ENCODE measurements at places on chromosomes 2 and 18.

GRCh38 chr2:27922842-27923241, 32.3 kb downstream of the BABAM2 start:
- no peak for DNase-seq

- DNase-seq: peak; percentile 50
Observed at GRCh38 chr2:15169326-15170069, 391.6 kb downstream of the NBAS start.

DNA sequence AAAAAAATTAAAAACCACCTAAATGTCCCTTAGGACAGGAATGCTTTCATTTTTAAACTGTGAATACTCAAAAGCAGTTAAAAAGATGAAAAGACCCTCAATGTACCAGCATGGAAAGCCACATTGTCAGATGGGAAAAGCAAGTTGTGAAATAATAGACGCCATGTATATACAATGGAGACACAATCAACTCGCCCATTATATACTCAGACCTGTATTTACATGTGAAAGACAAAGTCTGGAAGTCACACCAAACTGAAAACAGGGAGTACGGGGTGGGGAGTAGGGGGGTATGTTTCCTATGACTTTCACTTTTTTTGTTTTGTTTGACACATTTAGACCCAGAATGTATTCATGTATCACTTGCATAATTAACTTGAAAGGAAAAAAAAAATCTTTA, 75.6 kb downstream of the CELF4 start:
- no peak for DNase-seq

DNA sequence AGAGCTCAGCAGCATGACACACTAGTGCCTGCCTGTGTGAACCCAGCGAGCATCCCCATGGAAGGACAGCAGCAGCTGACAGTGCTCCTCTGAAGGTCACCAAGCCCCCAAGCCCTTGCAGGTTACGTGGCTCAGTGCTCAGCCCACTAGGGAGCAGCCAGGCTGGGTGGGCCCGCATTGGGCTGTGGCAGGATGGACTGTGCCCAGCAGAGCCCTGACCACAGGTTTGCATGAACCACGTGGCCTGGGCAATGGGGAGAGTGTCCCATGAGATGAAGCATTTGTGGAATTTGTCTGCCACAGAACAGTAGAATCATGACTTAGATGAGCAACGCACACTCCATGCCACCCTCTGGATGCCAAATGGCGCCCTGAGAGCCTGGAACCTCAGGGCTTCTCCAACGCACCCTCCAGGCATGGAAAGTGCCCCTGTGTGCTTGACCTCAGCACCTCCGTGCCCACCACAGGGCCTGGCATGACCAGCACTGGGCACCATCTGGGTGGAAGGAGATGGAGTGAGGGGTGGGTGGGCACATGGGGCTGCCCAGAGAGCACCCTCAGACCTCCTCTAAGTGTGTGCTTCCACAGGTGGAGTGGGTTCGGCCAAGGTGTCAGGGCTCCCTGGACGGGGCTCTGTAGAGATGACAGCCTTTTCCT, 216.1 kb upstream of the RAB6C start:
- no peak for DNase-seq

DNA sequence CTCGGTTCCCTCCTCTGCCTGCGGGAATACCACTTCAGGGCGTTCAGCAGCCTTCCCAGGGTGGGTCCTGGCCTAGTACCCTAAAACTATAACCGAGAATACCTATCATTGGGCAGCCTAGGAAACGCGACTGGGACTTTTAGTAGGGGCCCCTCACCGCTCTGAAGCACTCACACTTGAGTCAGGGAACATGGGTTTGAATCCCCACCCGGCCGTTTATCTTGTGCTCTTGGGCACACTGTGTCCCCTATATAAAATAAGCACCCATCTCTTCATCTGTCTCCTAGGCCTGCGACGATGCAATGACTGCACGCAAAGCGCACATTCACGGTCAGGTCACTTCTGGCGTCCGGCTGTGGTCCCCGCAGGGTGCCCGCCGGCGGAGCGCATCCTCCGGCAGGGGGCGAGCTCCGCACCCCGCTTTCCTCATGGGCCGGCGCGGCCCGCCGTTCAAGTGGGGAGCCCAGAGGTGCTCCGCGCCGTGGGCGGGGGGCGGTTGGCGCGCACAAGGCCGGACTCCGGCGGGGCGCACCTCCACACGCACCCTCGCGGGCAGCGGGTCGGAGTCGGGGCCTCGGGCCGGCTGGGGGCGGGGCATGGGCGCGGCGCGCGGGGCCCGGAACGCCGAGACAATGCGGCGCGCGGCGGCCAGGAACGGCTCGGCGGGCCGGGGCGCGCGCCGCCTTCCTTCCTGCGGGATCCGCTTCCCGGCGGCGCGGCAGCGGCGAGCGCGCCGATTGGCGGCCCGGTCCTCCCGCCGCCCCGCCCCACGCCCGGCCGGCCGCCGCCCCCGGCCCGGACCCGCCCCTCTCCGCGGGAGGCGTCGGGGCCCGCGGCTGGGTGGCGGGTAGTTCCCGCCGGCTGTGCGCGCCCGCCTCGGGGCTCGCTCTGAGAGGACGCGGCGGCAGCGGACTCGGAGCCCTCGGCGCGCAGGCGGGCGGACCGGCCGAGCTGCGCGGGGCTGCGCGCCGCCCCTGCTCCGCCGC, at the start of gene ASAP2:
Gene ASAP2 (plus strand): TSS at position 850 of the 986 bp plus-strand sequence. CDS start 293 bp downstream, outside the sequence.
- peak; percentile 99 for DNase-seq

DNA sequence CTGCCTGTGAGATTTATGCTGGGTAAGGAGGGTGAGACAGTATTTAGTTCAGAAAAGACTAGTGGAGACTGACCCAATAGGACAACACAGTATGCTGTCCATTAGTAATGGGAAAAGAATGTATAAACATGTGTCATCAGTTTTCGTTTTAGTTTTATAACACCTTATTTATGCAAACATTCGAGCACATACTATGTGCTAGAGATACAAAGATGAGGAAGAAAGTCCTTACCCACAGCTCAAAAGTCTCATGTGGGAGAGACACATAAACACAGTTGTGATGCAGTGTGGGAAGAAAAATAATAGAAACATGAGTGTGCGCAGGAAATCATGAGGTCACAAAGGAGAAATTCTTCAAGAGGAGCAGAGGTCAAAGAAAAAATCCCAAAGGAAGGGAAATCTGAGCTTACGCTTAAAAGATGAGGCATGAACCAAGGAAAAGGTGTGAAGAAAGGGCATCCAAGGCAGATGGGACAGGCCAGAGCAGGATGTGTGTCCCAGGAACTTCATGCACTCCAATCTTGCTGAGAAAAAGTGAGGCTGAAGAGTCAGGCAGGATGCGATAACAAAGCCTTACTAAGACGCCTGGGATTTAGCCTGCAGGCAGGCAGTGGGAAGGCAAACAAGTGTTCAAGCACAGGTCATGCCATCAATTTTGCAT, 8.1 kb downstream of the METTL21A start:
- no peak for DNase-seq

- no peak for DNase-seq
Observed at GRCh38 chr2:237351046-237351445, 62.9 kb downstream of the COL6A3 start.

DNA sequence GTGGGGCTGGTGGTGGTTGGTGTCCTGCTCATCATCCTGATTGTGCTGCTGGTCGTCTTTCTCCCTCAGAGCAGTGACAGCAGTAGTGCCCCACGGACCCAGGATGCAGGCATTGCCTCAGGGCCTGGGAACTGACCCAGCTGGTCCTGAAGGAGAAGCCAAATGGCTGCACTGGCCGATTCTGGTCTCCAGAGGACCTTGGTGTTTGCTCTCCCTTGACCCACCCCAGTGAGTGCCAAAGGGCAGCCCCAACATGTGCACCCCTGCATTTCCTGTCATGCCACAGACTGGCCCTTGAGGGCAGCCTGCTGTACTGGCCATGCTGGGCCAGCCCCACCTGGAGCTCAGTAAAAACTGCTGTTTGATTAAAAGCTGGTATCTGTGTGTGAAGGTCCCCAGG, 2.5 kb upstream of the RNF181 start:
- no peak for DNase-seq

DNA sequence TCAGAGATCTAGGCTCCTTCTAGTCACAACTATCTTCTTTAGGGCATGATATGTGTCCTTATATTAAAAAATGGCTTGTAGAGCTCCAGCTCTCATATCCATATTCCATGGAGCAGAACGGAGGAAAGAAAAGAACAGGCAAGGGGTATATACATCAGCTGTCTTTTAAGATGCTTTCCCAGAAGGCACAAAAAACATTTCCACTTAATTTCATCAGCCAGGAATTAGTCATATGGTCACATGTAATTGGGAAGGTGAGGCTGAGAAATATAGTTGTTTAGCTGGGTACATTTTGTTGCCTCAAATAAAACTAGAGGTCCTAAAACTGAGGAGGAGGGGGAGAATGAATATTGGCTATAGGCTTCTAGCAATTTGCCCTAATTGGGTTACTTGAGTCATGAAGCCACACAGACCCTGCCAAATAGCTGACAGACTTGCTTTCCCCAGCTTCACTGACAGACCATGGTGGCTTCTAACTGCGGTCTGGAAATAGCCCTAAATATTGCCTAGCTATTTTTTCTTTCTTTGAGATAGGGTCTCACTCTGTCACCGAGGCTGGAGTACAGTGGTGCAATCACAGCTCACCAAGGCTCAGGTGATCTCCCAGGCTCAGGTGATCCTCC, 20.0 kb downstream of the MAIP1 start:
- no peak for DNase-seq

GRCh38 chr2:113777371-113777770, 20.9 kb upstream of the SLC35F5 start:
- DNase-seq: no peak

- DNase-seq: no peak
Observed at GRCh38 chr2:233389601-233390125, 35.4 kb downstream of the DGKD start.

DNA sequence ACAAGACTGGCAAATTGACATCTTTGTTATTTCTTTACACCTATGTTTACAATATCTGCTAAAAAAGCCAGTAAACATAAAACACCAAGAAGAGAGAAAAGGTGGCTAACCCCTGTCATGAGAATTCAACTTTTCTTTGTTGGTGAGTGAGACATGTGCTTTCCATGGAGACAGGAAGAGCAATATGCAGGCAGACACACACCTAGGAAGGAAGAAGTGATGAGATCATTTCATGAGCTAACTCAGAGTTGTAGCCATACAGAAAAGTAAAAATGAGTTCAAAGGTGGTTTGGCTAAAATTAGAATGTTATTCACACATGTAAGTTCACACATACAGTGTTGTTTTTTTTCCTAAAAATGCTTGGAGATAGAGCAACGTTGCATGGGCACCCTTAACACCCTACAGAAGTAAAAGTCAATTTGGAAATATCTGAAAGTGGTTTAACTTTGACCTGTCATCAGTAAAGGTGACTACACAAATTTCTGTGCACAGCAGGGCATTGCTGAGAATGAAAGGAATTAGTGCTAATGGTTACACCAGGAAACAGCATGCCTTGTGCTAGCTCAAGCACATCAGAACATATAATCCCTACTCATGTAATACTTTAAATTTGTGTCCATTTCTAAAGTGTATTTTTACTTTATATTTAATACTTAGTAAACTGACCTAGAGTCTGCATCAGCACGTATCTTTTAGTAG, 557.6 kb downstream of the CBLN2 start:
- no peak for DNase-seq

DNA sequence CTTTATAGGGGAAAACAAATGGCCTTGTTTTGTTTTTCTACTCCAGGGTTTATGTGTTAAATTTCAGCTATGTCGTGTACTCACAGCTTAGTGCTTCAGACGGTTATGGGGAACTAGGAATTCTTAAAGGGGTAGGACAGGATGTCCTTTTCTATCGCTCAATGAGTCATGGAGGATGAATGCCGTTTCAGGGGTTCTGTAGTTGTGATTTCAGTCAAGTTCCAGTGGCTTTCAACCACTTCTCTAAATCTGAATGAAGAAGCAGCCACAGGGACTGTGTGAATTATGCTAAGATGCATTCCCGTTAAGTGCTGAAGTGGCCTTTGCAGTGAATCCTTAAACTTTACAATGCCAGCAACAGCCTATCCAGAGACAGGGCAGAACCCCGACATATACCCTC, 1231.7 kb upstream of the ZEB2 start:
- DNase-seq: no peak

DNA sequence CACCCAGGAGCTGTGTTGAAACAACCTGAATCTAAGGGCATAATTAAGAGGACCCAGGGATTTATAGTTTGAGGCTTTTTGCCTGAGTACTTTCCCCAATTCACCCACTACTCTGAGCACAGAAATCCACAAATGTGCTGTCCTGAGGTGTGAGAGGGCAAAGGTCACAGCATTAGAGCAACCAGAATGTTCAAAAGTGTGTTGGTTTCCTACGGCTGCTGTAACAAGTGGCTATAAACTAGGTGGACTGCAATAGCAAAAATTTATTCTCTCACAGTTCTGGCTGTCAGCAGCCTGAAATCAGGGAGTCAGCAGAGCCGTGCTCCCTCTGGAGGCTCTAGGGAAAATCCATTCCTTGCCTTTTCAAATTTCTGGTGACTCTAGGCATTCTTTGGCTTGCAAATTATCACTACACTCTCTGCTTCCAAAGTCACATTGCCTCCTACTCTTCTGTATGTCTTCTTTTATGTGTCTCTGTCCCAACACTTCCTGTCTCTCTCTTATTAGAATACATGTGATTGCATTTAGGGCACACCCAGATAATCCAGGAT, 91.4 kb upstream of the TACR1 start:
- no peak for DNase-seq

- DNase-seq: no peak
Observed at GRCh38 chr2:58479535-58480140, 238.5 kb upstream of the FANCL start.

- DNase-seq: no peak
Observed at GRCh38 chr18:22417496-22418188, at the start of gene CTAGE1. Gene CTAGE1 (minus strand): TSS chr18:22417915. CDS start chr18:22417811, 104 bp downstream.

DNA sequence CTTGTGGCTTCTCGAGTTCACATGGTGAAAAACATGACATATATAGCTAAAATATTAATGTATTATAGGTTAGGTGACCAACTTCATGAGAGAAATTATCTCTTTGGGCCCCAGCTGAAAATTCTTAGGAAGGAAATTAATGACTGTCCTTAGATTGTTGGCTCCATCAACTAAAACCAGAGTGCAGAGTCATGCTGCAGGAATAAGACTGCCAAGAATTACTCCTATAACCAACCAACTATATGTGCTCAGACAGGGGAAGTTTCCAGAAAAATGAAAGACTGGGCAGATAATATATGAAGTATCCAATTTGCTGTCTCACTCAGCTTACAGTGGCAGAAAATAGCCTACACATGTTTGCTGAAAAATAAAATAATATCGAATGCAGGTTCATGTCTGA, 71.0 kb upstream of the TMEFF2 start:
- DNase-seq: no peak

DNA sequence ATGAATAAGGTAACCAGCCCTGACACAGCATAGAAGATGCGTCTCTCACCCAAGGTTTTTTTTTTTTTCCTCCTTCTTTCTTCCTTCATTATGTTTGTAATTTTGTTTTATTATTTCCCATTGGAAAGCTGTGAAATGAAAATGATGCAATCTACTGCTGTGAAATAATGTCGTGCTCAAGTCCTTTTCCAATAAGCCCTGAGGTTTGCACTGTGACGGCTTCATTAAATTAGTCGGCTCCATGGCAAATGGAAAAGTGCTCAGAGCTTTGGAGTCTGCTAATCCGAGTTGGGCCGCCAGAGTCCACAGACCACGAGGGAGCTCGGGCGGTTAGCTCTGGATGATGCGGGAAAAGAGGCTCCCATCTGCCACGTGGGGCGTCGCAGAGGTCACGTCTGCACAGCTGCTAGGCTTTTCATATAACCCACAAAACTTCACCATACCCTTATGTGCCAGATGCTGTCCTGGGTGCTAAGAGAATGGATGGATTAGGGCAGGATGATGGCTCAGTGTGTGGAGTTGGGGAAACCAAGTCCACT, 92.3 kb upstream of the CAPN13 start:
- DNase-seq: no peak
